Fibroblast of pulmonary artery (primary cell): ENCODE measurements at places on chromosomes 3 and 15.
A peak's percentile ranks its signal among the peaks of the same experiment; 100 is the strongest.

DNA sequence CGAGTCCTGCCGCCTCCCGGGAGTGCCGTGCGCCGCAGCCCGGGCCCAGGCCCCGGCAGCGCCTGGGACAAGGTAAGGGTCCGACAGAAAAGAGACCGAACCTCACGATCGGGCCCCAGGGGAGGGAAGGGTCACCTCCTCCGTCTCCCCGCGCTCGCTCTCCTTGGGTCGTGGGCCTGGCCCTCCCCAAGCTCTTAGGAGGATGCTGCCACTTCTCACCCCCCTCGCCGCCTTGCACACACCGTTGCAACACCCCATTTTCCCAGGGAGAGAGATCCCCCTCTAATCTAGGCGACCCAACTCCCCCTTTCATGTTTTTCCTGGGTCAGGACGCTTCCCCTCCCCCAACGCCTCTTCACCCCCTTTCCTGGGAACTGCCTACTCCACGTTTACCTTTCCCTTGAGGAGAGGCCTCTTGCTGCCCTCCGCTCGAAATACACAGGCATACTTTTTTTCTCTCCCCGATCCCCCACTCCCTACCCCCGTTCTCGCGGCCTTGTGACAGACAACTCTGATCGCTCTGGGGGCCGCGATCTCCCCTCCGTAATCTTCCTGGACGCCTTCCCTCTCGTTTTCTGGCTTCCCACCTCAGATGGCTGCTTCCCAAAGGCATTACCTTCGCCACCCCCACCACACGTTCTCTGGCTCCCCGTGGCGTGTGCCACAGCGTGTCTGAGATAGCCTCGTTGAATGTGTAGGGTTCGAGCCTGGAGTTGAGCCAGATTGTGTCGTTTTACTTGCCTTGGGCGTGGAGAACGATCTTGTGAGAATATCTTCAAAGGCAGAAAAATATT, 688 bp downstream of the SETD5 start:
- DNase-seq, result peak; percentile 41

- DNase-seq, result peak; percentile 88
Observed at GRCh38 chr3:151439652-151440125, 21.2 kb downstream of the IGSF10 start.

GRCh38 chr3:40754994-40755393, 230.2 kb downstream of the ZNF621 start:
- no peak for DNase-seq

DNA sequence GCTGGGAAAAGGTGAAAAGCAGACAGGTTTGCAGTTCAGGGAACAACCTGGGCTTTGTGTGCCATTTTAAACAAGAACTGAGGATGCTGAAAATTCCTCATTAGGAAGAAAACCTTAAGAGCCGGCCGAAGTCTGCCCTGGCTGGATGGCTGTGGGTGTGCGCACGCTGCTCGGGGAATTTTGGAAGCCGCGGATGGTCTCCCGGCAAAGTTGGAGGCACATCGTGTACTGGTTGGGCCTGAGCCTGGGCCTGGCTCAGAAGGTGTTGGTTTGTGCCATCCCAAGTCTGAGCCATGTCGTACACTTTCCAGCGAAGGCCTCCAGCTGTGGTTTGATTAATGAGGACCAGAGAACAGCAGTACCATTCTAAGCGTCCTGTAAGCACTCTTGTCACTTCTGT, 188.2 kb downstream of the ATP10A start:
- no peak for DNase-seq

GRCh38 chr3:125515421-125515820, 4.6 kb downstream of the SNX4 start:
- no peak for DNase-seq
